ENCODE measurements at places on chromosomes 1 and 21.
A peak's percentile ranks its signal among the peaks of the same experiment; 100 is the strongest.

DNA sequence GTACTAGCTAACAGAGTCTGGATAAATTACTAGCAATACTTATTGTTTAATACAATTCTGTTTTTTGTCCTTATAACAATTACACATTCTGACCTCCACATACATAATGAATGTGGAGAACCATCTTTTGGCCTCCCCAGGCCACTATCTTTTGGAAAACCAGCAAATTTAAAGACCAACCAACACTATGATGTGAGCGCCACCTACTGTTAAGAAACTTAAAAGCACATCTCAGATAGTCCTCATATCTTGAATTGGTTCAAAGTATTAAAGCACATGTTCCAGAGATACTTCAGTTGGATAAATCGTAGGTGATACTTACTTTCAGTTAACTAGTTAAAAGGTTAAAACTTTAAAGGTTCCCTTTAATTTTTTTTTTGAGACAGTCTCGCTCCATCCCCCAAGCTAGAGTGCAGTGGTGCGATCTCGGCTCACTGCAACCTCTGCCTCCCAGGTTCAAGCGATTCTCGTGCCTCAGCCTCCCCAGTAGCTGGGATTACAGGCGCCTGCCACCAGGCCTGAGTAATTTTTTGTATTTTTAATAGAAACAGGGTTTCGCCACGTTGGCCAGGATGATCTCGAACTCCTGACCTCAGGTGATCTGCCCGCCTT, 29.3 kb upstream of the USP1 start:
- DNase-seq, result no peak

DNA sequence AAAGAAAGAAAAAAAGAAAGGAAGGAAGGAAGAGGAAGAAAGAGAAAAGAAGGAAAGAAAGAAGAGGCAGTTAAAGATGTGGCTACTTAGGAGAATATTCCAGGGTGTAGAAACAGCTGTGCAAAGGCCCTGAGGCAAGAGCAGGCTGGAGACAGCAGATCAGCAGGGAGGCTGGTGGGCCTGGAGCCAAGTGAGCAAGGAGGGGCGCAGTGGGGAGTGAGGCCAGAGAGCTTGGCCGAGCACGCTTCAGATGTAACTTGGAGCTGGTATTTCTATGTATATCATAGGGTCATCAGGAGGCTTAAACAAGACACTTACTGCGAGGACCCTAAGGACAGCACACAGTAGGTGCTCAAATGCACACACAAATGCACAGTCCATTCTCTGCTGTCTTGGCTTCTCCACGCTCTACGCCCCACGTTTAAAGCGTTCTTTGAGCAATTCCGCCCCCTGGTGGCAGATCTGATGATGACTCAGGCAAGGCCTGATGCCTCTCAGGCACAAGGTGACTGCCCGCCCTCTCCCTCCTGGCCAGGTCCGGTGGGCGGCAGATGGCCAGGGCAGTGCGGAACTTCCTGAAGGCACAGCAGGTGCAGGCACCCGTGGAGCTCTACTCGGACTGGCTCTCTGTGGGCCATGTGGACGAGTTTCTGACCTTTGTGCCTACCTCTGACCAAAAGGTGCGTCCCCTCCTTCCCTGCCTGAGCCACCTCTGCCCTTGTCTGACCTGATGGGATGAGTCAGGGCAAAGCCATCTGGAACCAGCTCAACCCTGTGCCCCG, 11.9 kb upstream of the PADI3 start:
- peak; percentile 89 for DNase-seq

DNA sequence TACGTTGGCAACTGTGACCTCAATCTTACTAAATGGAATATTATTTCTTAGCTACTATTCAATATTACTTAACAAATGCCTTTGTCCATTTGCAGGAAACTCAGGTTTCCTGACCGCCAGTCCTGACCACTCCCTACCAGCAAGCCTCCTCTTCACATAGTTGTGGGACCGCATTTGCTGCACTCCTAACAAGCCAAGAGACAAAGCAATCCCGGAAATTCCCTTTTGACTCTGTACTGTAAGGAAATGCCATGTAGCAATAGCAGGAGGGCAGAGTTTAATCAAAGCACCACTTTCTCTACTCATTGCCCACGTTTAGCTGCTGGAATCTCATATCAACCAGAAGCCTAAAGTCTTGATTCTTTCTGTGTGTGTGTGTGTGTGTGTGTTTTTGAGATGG, 28.1 kb upstream of the ACBD6 start:
- no peak for DNase-seq

DNA sequence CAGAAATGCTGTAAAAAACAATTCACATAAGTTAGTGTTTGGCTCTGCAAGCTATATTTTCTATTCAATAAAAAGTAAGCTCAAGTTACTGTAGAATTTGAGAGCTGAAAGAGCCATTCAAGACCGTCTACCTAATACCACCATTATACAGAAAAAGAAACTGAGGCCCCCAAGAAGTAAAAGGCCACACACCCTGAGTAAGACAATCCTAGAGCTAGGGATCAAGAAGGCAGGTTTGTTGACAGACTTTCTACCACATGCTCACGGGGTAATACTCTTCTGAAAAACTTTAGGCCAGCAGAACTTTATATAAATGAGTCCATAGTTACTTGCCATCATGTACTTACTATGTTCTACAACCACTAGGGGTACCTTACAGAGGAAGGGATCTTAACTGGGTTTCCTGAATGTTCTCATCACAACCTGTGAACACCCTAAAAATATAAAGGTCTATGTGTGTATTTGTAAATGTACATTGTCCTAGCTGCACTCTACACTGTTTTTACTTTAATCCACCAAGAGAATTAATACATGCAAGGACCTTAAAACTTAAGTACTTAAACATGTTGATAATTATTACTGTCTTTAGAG, 2.7 kb downstream of the PSMG1 start:
- peak; percentile 42 for DNase-seq

- no peak for DNase-seq
Measured at GRCh38 chr1:66549017-66549416, 15.1 kb downstream of the SGIP1 start.

GRCh38 chr1:205961991-205962820, 18.9 kb upstream of the SLC26A9 start:
- no peak for DNase-seq

DNA sequence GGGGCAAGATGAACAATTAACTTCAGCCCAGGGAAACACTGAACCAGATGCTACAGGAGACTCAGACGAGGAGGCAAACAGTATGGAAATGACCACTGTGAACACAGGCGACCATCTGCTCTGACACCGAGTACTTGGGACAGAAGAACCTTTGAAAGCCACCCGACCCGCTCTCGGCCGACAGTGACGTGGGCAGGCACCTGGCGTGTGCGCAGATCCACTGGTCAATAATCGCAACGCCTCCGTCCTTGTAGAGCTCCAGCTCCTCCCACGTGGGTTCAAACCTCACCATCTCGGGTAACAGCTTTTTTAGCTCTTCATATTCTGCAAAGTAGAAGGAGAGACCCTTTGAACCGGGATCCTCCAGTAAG, 20.3 kb downstream of the POFUT2 start:
- DNase-seq, result no peak

DNA sequence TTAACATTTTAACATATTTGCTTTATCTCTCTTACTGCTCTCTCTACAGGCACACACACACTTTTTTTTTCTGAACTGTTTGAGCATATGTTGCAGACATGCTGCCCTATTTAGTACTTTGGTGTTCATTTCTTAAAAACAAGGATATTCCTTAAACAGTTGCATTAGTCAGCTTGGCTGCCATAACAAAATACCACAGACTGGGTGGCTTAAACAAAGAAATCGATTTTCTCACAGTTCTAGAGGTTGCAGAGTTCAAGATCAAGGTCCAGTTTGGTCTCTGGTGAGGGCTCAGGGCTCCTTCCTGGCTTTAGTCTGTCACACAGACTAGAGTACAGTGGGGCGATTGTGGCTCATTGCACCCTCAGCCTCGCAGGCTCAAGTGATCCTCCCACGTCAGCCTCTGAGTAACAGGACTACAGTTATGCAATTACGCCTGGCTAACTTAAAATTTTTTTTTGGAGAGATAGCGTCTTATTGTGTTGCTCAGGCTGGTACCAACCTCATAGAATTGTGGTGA, 46.7 kb downstream of the RPRD2 start:
- no peak for DNase-seq

DNA sequence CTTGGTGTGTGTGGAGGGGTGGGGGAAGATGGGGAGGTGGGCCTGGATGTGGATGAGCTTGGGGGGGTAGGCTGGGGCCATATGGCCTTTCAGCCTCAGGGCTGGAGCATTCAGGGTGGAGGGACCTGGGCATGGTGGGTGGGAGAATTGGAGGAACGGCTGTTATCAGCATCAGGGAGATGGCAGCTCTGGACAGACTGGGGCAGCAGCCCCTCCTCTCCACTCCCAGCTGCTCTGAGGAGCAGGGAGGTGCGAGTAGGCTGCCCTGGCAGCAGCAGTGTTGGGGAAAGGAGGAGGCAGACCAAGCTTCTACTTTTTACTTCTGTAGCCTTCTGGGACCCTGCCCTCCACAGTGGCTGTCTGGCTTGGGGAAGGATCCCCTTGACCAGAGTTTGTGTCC, 10.2 kb downstream of the PPFIA4 start:
- no peak for DNase-seq

GRCh38 chr1:93690921-93691789, 9.5 kb upstream of the BCAR3 start:
- DNase-seq, result no peak

- DNase-seq, result no peak
Measured at GRCh38 chr1:195946500-195946899, 661.7 kb downstream of the KCNT2 start.

DNA sequence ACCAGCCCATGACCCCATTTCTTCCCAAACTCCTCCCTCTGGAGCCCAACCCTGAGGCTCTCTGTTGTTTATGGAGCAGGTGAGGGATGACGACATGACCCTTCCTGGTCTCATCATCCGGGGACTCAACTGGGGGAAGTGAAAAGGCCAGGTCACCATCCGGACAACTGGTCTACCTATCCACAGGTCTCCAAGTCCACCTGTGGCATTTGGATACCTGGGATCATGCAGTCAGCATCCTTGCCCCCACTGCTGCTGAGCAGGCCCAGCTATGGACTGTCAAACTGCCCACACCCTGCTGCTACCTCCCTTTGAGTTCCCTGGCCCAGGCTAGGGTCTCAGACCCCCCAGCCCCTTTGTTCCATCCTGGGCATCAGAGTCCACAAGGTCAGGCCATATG, 60.0 kb upstream of the LAPTM5 start:
- DNase-seq, result no peak

GRCh38 chr21:40540216-40540615, 306.7 kb downstream of the DSCAM start:
- DNase-seq, result no peak

DNA sequence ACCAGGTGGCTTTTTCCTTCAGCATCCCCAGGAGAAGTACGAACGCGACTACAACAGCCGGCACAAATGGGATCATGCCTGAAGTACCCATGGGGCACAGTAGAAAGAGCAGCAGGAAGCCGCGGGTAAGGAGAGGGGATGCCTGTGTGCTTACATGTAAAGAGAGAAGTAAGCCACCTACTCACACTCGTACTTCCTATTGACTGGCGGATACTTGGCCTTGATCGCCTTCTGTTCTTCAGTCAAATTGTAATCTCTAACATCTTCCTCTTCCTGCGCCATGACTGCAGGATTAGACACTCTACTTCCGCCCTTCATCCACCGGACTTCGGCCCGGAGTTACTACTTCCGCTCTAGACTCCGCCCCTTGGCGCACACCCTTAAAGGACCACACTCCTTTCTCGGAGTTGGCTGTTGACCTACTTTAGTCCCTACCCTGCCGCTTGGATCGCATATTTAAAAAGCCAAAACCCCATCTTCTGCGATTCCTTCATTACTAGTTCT, at the start of gene ZBTB8OS:
TSS of gene ZBTB8OS (minus strand) at position 303 of the 504 bp plus-strand sequence. CDS start at position 282, 21 bp downstream.
- DNase-seq, result peak; percentile 96

GRCh38 chr21:26461500-26461899, 111.6 kb downstream of the CYYR1 start:
- DNase-seq, result no peak

DNA sequence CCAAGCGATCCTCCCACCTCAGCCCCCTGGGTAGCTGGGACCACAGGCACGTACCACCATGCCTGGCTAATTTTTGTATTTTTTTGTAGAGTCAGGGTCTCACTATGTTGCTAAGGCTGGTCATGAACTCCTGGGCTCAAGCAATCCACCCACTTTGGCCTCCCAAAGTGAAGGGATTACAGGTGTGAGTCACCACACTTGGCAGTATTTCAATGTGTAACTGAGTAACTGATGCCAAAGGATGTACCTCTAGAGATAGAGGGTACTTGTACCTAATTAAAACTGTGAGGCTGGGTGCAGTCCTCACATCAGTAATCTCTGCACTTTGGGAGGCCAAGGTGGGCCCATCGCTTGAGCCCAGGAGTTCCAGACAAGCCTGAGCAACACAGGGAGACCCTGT, 258.7 kb upstream of the DMRTA2 start:
- DNase-seq, result no peak

GRCh38 chr21:42572906-42573495, 59.3 kb downstream of the SLC37A1 start:
- DNase-seq, result no peak
